ENCODE measurements at places on chromosomes 5 and 9.
A peak's percentile ranks its signal among the peaks of the same experiment; 100 is the strongest.

DNA sequence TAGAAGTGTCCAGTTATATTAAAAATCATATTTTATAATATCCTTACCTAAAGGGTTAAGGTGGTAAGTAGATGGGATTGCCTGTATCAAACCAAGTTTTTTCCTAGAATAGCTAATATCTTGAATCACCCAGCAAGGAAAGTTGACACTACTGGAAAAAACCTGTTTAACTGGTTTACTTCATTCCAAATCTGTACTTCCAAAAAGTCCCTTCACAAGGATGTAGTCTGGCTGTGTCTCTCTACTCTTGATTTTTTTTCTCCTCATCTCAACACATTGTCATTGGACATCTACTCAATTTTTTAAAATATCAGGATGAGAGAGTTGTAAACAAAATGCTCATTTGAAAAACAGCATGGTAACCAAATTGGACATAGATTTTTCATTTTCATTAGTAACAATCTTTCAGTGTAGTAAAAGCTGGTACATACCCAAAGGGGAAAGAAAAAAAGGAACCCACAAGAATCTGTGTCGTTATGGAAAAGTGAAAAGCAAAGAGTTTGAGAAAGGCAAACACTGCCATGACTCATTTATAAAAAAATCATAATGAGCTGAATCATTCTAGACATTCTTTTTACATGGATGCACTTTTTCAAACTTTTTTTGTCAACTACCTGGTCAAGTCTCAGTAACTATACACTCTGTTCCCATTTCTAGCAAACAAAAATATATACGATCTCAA is 173.5 kb downstream of the GLIS3 start:
- DNase-seq = no peak

DNA sequence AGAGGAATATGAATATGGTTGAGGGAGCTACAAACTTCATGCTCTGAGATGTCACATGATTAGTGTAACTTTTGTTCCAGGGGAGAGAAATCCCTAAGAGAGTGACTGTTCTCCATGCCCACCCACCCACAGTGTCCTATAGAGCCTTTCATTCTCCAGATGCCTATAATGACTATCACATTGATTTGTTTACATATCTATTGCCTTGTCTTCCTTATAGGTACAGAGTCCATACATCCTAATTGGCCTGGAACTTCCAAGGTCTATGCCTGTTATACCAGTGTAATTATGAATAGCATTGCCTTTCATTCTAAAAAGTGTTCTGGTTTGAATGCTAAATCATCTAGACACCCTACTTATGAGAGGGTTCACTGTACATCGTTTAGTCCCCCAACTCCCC is 475.4 kb downstream of the RAB3C start:
- DNase-seq = no peak

DNA sequence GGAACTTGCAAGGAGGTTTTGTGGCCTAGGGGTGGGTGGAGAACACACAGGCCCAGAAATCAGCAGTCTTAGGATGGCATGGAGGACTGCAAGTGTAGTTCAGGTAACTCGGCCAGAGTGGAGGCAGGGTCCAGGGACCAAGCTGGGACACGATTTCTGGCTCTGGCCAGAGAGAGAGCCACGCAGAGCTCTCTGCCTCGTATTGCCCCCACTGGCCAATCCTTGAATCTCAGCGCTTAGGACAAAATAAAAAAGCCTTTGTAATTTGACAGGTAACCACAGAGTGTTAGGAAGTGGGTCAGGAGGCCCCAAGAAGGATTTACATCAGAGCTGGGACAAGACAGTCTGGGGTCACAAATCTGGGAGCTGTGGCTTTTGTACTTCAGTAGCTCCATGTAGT is 11.7 kb downstream of the MAP3K1 start:
- DNase-seq = no peak

DNA sequence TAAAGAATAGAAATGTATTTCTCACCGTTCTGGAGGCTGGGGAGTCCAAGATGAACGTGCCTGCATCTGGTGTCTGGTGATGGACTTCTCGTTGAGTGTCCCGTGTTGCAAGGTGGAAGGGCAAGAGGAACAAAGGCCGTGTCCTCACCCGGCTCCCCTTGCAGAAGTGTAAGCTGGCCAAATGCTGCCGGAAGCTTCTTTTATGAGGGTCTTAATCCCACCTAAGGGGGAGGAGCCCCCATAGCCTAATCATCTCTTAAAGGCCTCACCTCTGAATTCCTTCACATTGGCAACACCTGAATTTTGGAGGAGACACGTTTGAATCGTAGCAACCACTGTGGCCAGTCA is 99.1 kb upstream of the DAP start:
- no peak for DNase-seq

DNA sequence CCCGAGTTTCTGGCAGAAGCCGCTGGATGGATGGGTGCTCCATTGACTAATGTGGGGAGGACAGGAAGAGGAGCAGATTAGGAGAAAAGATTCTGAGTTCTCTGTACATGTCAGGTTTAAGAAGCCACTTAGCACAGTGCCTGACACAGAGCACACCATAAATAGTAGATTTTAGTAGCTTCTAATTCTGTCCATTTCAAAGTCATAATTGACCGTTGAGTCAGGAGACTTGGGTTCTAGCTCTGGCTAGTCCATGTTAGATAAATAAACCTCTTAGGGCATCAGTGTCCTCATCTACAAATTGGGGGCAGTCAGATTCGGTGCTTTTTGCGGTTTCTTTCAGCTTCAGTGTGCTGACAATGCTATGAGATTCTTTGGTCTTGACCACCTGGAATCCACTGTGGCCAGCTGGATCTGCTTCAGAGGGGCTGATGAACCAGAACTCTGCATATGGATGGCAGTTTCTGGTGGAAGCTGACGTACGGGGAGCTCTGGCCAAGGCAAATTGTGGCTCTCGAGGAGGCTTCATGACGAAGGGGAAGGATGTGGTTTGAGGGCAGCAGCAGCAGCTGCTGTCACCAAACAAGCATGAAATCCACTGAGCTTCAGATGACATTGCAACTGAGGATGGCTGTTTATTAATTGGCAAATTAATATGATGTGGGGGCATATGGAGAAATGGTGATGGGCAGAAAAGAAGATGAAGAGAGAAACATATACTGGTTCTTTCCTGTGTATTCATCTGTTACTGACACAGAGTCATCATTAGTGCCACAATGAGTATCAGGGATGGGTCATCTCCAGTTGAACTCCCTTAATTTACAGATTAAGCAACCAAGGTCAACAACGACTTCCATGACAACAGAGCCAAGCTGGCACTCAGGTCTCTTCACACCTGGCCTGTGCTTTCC is 134.4 kb downstream of the AOPEP start:
- peak; percentile 86 for DNase-seq
